ENCODE measurements at places on chromosomes 1 and 21.

GRCh38 chr1:145747398-145748247 is 28.3 kb downstream of the CD160 start:
- DNase-seq, result no peak

DNA sequence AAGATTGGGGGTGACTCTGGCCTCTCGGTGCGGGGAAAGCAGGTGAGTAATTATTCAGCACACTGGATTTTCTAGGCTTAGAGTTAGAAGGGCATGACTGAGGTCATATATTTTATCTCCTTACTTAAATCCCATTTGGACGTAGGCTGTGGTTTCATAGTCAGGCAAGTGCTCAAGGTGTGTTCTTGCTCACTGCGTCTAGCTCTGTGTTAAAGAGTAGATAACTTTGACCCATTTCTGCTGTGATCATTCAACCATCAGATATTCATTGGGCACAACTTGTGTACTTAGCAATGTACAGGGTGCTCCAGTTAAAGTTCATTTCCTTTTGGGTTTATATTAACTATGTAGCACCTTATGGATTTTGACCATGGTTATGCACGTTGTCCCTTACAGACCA is 14.6 kb downstream of the PFKFB2 start:
- no peak for DNase-seq

DNA sequence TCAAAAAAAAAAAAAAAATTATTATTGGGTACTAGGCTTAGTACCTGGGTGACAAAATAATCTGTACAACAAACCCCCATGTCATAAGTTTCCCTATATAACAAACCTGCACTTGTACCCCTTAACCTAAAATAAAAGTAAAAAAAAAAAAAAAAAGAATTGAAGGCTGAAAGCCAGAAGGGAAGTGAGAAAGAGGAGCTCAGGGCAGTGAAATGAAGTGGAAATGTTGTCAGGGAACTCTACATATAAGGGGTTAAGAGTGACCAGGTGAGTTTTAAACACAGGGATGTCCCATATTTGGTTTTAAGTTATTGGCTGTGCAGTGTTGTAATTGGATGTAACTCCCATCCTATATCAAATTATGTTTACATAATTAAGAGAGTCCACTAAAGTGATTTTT is 85.7 kb upstream of the ABCD3 start:
- DNase-seq, result no peak

DNA sequence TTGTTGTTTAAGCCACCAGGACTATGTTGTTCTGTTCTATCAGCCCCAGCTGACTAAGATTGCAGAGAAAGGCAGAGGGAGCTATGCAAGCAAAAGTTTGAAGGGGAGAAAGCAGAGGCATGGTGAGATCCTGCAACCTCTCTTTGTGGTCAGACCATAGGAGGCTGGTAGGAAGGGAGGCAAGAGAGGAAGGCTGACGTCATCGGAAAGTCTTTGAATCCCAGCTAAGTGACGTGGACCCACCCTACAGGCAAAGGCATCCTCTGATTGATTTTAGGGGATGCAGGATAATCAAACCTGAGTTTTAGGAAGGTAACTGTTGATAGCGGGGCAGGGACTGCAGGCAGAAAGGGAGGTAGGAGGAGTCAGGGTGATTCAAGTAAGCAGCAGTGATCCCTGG is 23.3 kb upstream of the TNNI1 start:
- no peak for DNase-seq

- DNase-seq, result no peak
These were observed 10.9 kb downstream of the LSS start for GRCh38 chr21:46217511-46218196.

DNA sequence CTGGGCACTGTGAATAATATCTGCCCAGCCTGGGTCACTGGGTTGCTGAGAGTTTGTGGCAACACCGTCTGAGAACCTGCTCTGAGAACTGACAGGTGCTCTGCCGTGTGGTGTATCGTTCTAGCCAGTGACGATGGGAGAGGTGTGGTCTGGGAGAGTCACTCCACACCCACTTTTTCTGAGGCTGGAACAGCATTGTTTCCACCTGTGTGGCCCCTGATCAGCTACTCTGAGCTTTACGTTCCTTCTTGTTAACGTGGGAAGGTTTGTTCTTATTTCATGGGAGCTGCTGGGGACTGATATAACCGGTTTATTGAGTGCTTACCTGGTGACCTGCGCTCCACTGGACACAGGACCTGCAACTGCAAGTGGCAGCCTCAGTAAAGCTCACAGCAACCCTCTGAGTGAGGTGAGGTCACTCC is 34.8 kb upstream of the TENT5C start:
- no peak for DNase-seq

GRCh38 chr1:37094302-37094701 is 60.0 kb upstream of the GRIK3 start:
- no peak for DNase-seq

- peak; percentile 61 for DNase-seq
These were observed 31.8 kb upstream of the JUN start for GRCh38 chr1:58815686-58816071.

DNA sequence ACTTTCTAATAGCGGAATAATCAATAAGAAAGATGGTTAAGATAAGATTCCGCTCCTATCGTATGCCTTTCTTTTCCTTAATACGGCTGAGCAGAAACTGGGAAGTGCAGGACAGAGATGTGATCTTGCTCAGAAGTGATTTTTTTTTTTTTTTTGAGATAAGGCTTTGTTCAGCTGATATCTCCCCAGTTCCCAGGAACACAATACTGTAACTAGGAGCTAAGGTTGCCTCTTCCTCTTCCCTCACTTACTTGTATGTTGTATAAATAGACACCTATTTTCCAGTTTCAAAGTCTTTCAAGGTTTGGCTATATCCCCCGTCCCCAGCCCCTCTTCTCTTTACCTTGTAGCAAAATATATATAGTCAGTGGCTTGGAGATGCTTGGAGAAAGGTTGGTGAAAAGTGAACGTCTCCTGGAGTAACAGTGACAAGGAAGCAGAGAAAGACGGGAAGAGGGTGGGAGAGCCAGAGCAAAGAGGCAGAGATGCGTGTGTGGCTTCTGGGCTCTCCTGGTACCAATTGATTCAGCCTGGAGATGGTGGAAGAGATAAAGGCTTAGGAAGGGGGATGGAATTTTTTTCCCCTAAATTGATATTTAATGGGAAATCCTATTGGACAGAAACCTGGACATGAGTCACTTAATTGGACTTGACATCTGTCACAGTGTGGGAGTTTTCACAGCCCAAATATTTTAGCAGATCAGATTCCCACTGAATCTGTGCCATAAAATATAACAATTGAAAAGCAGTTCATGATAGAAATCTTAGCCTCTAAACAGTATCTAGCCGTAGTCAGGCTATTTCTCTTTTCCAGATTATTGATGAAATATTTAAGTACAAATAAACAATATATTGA is at the start of gene NHLH2:
NHLH2 (minus strand) TSS at position 522 of the 856 bp plus-strand sequence. CDS start 2,754 bp downstream, outside the sequence.
- peak; percentile 81 for DNase-seq

DNA sequence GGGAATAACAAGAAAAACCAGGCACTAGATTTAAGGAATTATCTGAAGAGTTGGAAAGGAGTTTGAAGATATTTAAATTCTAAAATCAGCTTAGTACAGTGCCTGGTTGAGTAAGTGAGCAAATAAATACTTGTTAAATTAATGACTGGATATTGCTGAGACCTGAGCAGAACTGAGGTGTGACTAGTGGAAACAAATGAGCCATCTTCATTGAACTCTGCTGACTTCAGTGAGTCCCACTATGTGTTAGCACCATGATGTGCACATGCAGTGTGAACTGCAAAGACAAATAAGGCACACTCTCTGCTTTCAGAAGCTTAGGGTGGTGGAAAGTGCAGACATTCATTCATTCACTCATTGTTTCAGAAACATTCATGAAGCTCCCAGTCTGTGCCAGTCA is 48.7 kb downstream of the ELAPOR1 start:
- DNase-seq, result no peak

DNA sequence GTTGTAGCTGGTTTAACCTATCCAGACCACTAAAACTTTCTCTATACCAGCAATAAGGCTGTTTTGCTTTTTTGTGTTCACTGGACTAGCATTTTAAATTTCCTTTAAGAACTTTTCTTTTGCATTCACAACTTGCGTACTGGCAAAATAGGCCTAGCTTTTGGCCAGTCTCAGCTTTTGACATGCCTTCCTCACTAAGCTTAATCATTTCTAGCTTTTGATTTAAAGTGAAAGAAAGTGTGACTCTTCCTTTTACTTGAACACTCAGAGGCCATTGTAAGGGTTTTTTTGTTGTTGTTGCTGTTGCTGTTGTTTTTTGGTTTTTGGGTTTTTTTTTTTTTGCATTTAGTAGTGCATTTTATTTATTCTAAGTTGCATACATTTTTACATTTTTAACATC is 15.2 kb downstream of the RPAP2 start:
- no peak for DNase-seq

- DNase-seq, result peak; percentile 26
These were observed 2.2 kb downstream of the CYB5R1 start for GRCh38 chr1:202964791-202965410.

- no peak for DNase-seq
These were observed 11.5 kb upstream of the IFI16 start for GRCh38 chr1:158998037-158998780.

- no peak for DNase-seq
These were observed 85.1 kb downstream of the CLDN17 start for GRCh38 chr21:30081506-30081905.

DNA sequence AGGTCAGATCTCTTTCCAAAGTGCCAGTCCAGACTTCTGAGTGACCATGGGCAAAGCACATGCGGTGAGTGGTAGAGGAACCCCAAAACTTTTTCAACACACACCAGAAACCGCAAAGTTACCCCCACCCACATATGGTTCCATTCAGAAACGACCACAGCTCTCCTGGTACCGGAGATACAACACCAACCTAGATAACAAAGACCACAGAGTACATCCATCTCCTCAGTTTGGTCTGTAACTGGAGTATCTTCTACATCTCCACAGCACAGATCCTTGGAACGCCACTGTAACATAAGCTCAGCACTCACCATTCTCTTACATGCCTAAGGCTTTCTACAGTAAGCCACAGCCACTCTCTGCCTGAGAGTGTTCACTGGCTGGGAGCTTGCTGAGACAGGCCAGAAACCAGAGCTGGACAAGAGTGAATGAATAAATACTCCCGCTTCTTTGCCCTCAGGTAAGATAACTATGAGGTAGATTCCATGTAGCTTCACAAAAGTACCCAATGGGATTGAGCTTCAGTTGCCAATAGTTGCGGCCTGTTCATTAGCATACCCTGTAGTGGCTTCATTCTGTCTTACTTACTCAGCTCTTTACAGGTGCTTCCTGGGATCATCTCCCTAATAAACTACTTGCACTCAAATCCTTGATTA is 81.8 kb downstream of the SMYD3 start:
- DNase-seq, result no peak

- DNase-seq, result peak; percentile 94
These were observed 562 bp downstream of the MAP7D1 start for GRCh38 chr1:36156329-36157114.

DNA sequence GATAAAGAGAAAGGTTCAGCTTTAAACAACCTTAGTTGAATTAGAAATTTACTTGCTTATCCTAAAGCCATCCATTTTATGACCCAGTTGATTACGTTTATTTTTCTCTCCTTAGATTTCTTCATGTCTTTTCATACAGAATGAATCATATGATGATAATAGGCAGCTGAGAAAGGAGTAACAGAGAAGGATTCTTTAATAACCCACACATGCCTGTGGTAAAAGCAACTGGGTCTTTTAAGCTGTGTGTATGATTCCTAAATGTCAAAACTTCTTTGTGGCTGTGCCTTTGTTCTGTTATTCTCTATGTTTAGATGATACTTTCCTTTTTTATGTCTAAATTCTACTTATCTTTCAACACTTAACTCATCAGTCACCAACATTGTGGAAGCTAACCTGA is 626.5 kb downstream of the NCAM2 start:
- no peak for DNase-seq

- peak; percentile 64 for DNase-seq
These were observed 195.7 kb downstream of the MIS18A start for GRCh38 chr21:32083197-32083596.

- DNase-seq, result peak; percentile 18
These were observed 23.2 kb downstream of the ILDR2 start for GRCh38 chr1:166952002-166952746.

DNA sequence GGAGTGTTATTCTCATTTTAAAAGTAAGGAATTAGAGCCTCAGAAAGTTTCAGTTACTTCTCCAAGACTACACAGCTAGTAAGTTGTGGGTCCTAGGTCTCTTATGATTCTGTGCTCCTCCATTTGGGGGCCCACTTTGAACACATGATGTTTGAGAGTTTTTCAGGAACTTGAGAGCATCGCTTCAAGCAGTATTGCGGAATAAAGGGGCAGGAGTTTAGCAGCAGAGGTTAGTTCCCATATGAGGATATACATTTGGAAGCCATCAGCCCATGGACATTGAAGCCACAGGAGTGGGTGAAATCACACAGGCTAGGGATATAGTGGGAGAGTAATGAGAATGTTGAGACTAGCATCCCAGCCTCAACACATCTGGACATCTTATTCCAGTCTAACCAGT is 143.2 kb downstream of the RASAL2 start:
- no peak for DNase-seq

GRCh38 chr1:165492845-165493373 is 48.0 kb upstream of the RXRG start:
- DNase-seq, result no peak

DNA sequence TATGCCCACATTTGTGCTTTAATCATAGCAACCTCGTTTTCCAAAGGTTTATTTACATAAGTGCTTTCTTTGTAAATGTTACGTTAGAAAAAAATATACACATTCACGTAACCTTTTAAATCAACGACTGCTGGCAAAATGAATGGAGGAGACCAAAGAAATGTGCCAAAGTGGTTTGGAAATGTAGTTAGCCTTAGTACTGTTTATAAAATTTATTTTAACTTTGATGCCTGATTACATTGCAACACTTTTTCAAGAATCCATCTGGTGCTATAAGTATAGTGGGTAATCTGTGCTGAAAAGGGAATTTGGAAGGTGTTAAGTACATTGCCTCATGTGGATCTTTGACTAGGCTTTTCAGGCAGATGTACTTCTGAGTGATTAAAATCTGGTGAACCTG is 108.9 kb downstream of the IFI44 start:
- no peak for DNase-seq

GRCh38 chr1:182441719-182442118 is 8.2 kb upstream of the RGSL1 start:
- no peak for DNase-seq

GRCh38 chr1:179129702-179130473 is 48.0 kb downstream of the TOR3A start:
- no peak for DNase-seq

- DNase-seq, result no peak
These were observed 151.9 kb downstream of the HMCN1 start for GRCh38 chr1:185886046-185886445.

DNA sequence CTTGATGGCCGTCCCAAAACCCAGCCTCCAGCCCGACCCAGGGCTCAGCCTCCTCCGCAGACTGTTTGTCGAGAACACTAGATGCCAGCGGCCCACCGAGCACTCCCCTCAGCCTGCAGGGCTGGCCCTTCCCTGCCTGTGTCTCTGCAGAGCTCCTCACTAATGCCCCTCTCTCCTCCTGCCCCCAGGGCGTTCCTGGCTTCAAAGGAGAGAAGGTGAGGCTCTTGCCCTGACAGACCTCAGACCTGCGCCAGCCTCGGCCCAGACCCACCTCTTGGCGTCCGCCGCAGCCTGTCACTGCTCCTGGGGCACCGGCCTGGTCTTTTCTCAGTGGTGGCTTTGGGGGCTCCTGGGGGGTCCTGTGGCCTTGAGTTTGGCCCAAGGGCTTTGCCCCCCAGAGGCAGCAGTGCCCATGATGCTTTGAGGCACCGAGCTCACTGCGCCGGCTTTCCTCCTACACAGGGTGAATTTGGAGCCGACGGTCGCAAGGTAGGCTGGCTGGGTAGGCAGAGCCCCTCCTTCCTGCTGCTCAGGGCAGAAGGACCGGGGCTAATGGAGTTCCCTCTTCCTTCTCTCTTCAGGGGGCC is 18.4 kb downstream of the COL6A2 start:
- no peak for DNase-seq

GRCh38 chr1:40769815-40770214 is 13.8 kb upstream of the KCNQ4 start:
- no peak for DNase-seq
